ENCODE measurements at places on chromosomes 2 and 18.
A peak's percentile ranks its signal among the peaks of the same experiment; 100 is the strongest.

DNA sequence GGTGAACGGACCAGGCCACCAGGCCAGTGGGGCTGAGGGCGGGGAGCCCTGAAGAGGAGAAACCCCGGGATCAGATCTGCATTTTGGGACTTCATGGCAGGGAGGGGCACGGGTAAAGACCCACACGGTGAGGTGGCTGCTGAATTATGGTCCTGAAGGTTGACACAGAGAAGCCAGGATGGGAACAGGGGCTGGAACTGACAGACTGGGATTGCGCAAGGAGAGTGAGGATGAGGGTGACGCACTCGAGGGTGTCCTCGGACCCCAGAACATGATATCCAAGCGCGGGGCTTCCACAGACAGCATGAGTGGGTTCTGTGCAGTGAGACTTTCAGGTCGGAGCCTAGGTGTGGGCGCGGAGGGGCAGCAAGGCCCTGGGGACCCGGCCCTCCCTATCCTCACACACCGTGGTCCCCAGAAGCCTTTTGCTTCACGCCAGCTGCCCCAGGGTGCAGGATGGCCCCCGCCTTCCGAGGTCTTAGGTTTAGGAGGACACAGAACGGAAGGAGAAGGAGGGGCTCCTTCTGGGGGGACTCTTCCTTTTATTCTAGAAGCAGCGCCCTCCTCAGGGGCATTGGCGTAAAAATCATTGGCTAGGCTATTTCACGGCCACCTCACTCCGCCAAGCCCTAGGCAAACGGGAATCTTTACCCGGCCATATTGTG is 416.8 kb upstream of the HS6ST1 start:
- no peak for DNase-seq

DNA sequence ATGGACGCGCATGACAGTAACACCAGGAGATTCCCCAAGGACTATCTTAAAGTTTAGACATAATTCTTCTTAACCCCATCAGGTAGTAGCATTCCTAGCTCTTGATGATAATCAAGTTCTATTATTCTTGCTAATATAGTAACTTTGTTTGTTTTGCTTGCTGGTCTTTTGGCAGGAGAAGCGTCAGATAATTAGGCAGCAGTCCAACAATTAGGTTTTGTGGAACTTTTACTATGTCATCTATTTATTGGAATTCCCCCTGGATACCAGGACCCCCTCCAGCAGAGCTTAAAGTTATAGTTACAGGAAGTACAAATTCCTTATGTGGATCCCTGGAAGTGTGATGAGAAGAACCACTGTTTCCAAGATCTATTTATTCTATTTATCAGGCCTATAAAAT is 1138.0 kb upstream of the FAM98A start:
- DNase-seq, result no peak

DNA sequence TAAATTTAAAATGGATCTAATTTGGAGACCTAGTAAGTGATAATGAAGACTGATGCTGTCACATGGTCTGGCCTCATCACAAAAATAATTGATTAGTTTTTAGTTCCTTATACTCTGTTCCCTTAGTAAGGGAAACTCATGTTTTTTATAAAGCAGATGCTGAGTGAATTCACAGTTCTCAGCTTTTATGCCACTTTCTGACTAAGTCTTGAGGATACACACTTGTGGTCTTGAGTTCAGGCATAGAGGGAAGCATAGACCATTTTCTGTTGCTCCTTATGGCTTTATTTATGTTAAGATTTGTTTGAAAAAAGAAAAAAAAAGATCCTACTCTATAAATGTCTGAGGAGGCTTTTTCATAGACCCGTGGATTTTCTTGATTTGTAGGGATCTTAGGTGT is 91.1 kb downstream of the MAP4K4 start:
- DNase-seq, result no peak

- DNase-seq, result no peak
Observed at GRCh38 chr18:36481201-36481657, 183.7 kb downstream of the FHOD3 start.

DNA sequence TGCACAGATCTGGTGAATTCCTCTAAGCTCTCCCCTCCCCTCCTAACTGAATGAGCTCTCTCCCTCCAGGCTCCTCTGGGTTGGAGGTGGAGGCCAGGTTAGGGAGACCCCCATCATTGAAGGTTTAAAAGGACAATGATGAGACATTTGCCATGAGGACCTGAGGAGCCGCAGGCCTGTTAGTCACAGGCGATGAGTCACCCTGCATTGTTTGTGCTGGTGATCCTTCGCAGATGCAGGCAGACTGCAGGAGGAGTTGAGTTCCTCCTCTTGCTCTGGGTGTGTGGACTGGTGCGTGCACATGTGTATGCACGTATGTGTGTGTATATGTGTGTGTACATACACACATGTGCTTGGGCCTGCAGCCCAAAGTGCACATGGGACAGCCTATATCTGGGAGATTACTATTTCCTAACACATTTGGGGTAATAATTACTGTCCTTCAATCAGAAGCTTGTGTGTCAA is 42.0 kb downstream of the MCFD2 start:
- peak; percentile 38 for DNase-seq

- no peak for DNase-seq
Observed at GRCh38 chr18:7202169-7202568, 28.7 kb upstream of the LRRC30 start.

- no peak for DNase-seq
Observed at GRCh38 chr2:169038338-169038757, 7.2 kb upstream of the ABCB11 start.

- DNase-seq, result no peak
Observed at GRCh38 chr2:16821692-16822091, 156.1 kb upstream of the CYRIA start.

- no peak for DNase-seq
Observed at GRCh38 chr2:43185146-43185545, 41.3 kb downstream of the ZFP36L2 start.

GRCh38 chr18:13202571-13202970 is 16.0 kb upstream of the LDLRAD4 start:
- no peak for DNase-seq

GRCh38 chr2:228819701-228820100 is 451.4 kb downstream of the PID1 start:
- DNase-seq, result no peak

GRCh38 chr2:35978218-35978617 is 377.4 kb upstream of the CRIM1 start:
- no peak for DNase-seq

- DNase-seq, result no peak
Observed at GRCh38 chr18:51659781-51660180, 462.3 kb upstream of the MEX3C start.

- DNase-seq, result no peak
Observed at GRCh38 chr2:153096272-153096671, 377.9 kb downstream of the ARL6IP6 start.

- no peak for DNase-seq
Observed at GRCh38 chr18:11055721-11056120, 93.6 kb downstream of the PIEZO2 start.

DNA sequence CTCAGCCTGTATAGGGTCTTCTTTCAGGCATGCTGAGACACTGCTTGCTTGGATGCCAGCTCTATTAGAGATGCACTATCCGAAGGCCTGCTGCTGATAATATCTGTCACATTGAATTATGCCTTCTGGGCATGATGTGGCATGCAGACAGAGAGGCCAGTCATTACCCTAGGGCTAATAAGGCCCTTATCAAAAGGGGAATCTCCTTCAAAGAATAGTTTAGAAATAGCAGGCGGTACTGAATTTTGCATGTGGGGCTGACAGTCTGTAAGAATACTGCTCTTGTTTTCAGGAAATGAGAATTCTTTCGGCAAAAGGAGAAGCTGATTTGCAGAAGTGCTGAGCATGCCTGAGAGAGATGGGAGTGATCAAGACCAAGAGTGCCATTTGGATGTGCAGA is 13.1 kb upstream of the LHCGR start:
- no peak for DNase-seq

- no peak for DNase-seq
Observed at GRCh38 chr2:21267232-21267835, 143.6 kb downstream of the TDRD15 start.

DNA sequence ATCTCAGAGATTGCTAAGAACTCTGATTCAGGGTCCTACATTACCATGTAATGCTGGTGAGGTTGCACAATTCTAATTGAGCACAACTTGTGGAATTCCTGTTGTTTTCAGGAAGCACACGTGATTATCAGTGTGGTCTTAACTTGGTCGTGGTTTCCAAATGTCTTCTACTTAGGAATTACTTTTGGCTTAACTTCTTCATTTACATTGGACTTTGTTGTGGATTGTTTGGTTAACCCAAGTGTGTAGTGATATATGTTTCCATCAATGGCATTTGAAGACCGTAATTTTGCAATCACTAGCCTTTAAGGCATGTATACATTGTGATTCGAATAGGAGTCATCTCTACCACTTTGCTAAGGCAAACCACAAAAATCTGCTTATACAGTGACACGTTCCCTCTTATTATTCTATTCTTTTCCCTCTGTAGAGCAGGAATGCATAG is 373.3 kb downstream of the IRS1 start:
- DNase-seq, result no peak

GRCh38 chr2:132646540-132647108 is 23.4 kb downstream of the LYPD1 start:
- DNase-seq, result no peak

DNA sequence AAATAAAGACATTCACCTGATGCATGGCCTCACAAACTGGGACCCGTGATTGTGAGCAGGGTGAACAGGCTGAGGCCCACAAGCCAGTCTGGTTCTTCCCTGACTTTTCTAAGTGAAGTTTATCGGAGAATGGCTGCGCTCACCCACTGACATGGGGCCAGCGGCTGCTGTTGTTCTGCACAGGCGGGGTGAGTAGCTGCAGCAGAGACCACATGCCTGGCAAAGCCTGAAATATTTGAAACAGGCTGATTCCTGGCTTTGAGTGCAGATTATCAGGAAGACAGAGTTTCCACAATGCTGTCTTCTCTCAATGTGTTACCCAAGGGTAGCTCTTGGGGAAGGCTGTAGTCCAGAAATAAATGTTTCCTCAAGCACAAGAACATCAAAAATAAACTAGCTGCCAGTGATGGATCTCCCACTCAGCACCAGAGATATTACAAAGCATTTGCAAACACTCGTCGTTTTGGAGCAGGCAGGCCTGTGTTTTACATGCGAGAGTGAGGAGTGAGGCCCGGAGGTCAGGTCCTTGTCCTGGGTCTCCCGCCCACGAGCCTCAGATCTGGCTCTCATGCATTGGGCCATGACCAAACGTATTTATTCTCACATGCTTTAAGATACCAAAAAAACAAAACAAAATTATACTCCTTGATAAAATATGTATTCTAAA is 647.1 kb downstream of the GALR1 start:
- DNase-seq, result no peak

- DNase-seq, result no peak
Observed at GRCh38 chr2:20049637-20050036, 1.8 kb downstream of the LAPTM4A start.

DNA sequence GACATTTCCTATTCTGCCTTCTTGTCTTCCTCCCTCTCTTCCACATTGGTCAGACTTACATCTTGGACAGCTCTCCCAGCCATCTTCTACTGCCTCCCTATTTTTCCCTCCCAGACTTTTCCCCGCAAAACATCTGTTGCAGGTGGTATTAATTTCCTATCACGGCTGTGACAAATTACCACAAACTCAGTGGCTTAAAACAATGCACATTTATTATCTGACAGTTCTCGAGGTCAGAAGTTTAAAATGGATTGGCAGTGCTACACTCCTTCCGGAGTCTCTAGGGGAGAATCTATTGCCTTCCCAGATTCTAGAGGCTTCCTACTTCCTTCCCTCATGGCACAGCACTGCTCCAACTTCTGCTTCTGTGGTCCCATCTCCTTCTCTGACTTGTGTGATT is 33.3 kb downstream of the STRADB start:
- DNase-seq, result no peak

- DNase-seq, result no peak
Observed at GRCh38 chr18:44689736-44690135, 9.0 kb downstream of the SETBP1 start.

DNA sequence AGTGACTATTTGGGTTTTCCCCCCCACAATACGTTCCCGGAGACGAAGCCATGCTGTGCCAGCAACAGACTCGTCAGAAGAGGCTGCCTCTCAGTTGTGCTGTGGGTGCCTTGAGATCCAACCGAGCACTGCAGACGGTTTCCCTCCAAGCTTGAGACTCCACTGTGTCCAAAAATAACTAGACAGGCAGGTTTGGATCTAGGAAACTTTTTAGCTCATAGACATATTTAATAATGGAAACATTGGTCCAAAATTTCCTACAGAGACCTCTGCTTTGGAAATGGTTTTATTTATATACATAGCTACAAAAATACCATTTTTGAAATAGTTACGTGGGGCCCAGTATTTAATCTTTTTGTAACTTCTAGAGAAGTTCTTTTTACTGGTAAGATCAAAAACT is 63.1 kb upstream of the SPATS2L start:
- DNase-seq, result peak; percentile 17

- DNase-seq, result peak; percentile 78
Observed at GRCh38 chr2:86072271-86072858, 33.3 kb downstream of the POLR1A start.

DNA sequence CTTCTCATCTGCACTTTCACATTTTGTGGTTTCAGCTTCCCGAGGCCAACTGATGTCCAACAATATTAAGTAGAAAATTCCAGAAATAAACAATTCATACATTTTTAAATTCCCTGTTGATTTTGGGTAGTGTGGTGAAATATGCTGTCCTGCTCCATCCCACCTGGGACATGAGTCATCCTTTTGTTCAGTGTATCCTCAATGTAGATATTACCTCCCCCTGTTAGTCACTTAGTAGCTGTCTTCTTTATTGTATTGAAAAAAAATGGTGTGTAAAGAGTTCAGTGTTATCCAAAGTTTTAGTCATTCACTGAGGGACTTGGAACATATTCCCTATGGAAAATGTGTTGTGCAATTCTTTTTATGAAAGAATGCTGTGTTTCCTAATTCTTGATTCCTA is 348.1 kb downstream of the SOCS6 start:
- no peak for DNase-seq

- no peak for DNase-seq
Observed at GRCh38 chr2:55242617-55243016, 10.1 kb downstream of the RPS27A start.

DNA sequence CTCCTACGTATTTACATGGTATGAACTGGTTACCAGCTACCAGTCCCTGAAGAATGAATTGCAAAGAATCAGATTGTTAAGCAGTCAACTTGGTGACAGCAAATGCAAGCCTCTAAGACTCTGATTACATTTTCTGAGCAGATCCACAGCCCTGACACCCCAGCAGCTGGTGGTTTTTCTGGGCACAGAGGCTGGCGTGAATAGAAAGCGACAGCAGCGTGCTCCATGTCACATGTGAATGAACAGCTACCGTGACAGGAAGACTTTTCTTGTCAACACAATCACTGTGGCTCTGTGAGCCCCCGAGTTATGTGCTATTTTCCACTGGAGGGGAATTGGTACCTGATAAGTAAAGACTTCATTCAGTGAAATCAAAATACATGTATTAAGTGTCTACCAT is 93.2 kb upstream of the CBLN2 start:
- DNase-seq, result no peak

DNA sequence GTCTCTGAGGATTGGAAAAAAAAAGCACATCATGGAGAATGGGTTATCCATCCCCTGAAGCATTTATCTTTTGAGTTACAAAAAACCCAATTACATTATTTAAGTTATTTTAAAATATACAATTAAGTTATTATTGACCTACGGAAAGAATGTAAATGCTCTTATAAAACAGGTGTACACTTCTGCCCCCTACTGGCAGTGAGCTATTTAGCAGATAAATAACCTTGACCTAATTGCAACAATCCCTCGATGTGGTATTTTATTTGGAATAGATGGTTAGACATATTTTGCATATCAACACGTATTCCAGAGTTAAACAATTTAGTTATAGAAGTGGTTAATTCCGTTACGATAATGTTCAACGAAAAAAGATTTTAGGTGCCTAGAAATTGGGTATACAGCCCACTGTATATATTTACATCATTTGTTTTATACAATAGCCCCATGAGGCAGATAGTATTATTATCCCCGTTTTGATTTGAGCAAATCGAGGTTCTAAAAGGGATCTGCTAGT is 9.1 kb upstream of the DAW1 start:
- DNase-seq, result peak; percentile 19

Data from prostate gland (tissue), 2 donors.